ENCODE measurements at places on chromosomes 1 and 21.

DNA sequence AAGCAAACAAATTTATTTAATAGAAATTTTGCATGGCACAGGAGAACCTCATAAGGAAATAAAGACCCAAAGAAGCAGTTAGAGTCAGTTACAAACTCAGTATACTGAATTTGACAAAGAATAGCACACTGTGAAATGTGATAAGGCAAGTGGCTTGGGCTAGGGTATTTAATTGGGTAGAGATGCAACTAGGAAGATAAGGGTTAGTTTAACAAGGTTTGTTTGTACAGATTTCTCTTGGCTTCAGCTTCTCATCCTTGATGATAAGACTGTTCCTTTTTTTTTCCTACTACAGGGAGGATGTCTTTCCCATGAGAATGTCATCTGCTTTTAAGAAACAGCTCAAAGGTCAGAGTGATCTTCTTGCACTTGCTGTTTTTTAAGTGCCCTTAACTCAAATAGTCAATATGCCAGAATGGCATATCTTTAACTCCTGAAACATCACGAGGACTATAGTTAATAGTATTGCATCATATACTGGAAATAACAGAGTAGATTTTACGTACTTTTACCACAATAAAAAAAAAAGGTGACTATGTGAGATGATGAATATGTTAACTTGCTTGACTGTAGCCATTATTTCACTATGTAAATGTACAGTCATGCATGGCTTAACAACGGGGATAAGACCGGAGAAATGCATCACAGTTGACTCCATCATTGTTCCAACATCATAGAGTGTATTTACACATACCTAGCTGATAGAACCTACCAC lies 9.2 kb upstream of the TRAF3IP3 start:
- DNase-seq = no peak

DNA sequence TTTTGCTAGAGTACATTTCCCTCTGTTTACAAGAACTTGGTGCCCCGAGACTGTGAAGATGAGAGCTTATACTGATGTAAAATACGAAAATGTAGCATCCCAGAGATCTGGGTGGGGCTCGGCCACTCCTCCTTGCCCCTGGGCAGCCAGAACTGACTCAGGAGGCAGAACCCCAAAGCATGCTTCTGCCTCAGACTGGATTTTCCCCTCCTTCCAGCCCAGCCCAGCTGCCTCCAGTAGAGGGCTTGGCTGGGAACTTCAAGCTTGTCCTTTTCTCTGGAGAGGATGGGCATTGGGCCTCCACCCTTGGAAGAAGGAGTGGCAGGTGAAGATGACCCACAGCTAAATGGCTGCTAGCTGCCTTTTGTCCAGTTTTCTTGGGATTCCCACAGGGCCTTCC lies 24.3 kb upstream of the BTG2 start:
- no peak for DNase-seq

GRCh38 chr1:101128211-101128727 lies 102.7 kb upstream of the DPH5 start:
- no peak for DNase-seq

- DNase-seq = peak; percentile 97
Observed at GRCh38 chr1:43853161-43853921, 80.3 kb upstream of the ARTN start.

GRCh38 chr1:21508580-21509350 lies 458 bp upstream of the ALPL start:
- DNase-seq = peak; percentile 35

- no peak for DNase-seq
Observed at GRCh38 chr21:31813862-31814261, 59.0 kb upstream of the HUNK start.

Data from NCI-H1092 treated with DMSO at 0.1 percent for 48 hours (cell line).